DMS153 (cell line): ENCODE measurements at places on chromosomes 1 and 21.

- DNase-seq, result no peak
Measured at GRCh38 chr1:90973897-90974798, 47.7 kb downstream of the ZNF644 start.

GRCh38 chr1:204941421-204942338 lies 71.0 kb downstream of the NFASC start:
- DNase-seq, result peak; percentile 53

DNA sequence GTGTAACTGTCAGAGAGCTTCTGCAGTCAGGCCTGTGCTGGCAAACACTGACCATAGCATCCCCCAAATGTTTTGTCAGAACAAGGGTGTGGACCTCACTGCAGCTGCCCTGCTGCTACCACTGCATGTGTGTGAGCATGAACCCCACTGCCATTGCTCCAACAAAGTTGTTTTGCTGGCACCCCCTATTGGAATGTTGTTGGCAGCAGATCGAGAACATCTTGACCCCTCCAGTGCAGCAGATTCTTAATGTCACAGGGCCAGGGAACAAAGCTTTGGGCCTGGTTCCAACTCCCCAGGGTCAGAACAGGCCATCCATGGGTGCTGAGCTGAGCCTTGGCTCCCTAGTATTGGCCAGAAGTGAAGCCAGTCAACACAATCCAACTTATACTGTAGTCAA lies 1537.4 kb downstream of the NCAM2 start:
- no peak for DNase-seq

GRCh38 chr1:206713070-206713469 lies 28.4 kb downstream of the MAPKAPK2 start:
- DNase-seq, result no peak

DNA sequence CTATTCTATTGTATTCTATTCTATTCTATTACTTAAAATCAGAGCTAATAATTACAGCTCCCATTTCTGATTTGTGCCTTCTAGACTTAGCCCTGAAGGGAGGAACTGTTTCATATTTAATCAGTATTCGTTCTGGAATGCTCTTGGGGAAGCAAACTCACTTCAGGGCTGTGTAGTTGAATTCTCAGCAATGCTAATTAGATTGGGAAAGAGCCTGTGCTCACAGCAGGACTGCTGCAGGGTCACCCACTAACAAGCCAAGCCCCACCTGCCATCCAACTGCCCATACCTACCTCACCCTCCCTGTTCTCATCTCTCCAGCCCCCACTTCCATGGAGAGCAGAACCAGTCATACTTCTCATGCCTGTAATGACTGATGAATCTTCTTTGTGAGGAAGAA lies 464.2 kb downstream of the PTPRU start:
- DNase-seq, result no peak

GRCh38 chr1:53362270-53362669 lies 34.4 kb upstream of the LRP8 start:
- DNase-seq, result no peak

- DNase-seq, result no peak
Measured at GRCh38 chr1:166122873-166123466, 43.8 kb downstream of the FAM78B start.

DNA sequence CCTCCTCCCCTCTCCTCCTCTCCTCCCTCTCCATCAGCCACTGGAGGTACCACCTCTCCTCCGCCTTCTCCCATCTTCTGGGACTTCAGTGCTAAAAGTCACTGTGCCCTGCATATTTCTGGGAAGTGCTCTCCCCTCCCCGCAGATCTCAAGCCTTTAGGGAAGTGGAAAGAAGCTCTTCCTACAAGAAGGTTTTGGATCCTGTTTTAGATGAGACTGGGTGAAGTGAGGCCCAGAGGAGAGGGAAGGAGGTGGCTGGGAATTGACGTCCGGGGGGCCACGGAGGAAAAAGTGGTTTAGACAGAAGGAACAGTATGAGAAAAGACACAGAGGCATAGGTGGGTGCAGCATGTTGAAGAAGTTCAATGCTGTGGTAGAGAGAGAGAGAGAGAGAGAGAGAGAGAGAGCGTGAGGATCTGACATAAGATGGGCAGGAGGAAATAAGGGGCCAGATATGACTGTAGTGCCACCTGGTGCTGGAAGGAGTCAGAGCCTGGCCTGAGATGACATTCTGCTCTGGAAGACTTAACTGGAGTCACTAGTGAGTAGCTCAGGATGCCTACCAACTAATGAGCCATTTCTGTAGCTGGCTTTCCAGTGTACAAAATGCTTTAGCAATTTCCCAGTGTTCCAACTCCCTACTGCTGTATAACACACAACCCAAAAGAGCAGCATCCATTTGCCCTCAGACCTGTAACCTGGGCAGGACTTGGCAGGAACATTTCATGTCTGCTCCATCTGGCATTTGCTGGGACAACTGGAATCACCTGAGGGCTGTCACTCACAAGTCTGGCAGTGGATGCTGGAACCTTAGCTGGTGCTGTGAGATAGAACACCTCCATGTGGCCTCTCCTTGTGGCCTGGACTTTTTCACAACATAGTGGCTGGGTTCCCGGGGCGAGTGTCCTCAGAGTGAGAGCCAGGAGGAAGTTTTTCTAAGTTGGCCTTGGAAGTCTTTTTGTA lies 16.6 kb upstream of the ZSCAN20 start:
- peak; percentile 68 for DNase-seq
